ENCODE measurements at places on chromosomes 7 and 10.

- no peak for DNase-seq
These were observed 166.9 kb downstream of the SNX10 start for GRCh38 chr7:26458466-26459145.

- no peak for DNase-seq
These were observed 186.7 kb downstream of the SLC25A13 start for GRCh38 chr7:96135241-96135640.

DNA sequence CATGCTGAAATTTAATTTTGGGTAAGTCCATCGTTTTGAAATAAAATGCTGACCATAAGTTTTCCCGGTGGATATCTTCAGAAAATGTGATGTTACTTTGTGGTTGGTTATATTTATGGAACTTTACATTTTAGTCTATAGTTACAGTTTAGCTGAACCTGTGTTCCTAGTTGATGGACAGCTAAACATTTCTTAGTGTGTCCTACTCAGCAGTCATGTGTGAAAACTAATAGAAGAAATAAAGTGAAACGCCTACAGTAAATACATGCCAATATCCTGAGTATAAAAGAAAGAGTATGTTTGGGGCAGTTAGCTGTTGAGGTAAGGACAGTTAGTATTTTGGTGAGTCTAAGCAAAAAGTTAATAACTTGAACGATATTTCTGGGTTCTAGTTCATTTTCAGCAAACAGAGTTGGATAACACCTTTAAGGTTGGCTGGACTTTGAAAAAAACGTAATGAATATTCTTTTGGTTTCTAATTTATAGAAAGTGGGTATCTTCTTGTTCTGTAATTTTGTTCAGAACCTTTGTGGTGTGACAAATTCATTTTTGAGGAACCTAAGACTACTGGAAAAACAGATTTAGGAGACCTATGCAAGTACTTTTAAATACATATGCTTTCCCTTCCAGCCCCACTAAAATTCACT is 28.7 kb downstream of the LCOR start:
- DNase-seq = no peak

DNA sequence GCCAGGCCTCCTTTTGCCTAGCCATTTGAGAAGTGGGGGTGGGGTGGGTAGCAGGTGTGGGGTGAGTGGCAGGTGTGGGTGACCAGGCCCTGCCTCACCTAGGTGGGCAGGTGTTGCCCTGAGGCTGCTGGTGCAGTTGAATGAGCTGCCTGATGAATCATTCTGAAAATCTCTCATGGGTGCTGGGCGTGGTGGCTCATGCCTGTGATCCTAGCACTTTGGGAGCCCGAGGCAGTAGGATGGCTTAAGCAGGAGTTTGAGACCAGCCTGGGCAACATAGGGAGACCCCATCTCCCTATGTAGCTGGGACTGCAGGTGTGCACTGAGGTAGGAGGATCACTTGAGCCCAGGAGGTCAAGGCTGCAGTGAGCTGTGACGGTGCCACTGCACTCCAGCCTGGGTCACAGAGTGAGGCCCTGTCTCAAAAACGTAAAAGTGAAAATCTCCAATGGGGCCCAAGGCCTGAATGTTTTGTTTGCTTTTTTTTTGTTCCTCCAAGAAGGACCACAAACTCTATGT is 17.7 kb downstream of the TSPAN14 start:
- no peak for DNase-seq

- DNase-seq = no peak
These were observed 554.1 kb upstream of the FOXK1 start for GRCh38 chr7:4127909-4128560.

DNA sequence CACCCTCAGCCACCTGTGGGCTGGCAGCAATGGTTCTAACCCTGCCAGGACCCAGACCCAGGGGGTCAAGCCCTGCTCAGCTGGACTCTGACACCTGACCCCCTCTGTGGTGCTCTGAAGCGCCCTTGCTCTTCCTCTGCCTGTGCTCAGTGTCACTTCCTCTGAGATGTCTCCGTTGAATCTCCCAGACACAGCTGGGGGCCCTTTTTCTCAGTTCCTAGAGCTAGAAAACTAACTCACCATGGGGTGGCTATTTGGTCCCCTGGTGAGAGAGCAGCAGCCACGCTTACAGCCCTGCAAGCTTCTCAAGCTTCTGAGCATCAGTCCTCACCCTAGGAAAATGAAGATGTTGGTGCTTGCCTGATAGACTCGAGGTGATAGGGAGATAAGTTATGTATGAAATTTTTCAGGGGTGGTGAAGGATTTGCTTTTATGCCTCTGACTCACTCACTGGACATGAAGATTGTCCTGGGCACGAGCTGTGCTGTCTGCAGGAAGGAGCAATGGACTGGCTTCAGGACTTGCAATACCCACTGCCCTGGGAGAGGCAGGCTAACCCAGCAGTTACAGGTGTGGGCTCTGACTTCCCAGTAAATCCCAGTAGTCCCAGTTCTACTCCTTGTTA is 29.6 kb downstream of the COL13A1 start:
- no peak for DNase-seq

DNA sequence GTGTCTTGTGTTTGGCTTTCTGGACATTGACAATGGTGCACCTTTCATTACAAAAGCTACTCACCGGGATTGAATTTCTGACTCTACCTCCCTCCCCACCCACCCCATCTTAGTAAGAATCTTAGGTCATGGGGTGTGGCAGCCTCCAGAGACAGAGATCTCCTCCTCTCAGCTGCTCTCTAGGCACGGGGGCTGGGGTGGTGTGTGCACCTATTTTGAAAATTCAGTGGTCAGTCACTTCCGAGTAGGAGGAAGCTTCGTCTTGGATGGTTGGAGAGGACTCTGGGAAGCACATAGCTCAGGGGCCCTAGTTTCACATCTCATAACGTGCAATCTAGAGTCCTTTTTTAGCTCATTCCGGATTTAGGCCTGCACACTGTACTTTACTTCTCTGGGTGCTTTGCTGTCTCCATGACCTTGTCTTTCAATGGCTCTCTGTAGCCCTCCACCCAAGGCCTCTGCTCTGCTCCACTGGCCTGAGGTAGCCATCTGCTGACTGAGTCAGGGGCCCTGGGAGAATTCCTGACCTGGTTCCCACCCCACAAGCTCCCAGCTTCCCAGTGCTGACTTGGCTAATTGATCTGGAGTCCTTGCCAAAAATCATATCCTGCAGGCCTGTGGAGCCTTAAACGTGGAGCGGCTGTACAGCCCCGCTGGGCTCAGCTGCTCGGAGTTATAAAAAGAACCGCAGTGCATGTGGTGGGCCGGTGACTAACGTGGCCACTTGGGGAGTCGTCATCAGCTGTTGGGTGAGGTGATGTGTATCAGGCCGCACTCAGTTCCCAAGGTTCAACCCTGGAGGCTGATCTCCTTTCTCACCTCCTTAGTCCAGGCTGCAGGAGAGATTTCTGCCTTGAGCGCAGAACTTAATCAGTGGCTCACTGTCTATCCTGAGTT is 19.3 kb upstream of the ADAMTS14 start:
- DNase-seq = peak; percentile 83
